NCI-H1930 (cell line): ENCODE measurements at places on chromosomes 6 and 20.

DNA sequence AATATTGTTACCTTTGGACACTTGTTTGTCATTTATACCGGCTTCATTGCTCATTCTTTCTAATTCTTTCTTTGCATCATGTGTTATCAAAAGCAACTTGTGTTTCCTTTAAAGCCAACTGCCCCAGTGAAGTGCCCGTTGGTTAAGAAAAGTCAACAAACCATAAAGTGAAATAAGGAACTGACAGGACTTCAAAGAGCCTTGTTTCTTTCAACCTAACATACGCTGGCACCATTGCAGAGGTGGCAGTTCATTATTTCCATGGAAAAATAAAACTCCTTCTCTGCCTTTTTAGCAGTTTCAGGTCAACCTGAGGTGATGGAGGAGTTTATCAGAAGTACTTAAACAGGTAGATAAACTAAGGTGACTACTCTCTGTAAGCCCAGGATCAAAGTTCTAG lies 28.8 kb downstream of the FERMT1 start:
- DNase-seq = no peak

DNA sequence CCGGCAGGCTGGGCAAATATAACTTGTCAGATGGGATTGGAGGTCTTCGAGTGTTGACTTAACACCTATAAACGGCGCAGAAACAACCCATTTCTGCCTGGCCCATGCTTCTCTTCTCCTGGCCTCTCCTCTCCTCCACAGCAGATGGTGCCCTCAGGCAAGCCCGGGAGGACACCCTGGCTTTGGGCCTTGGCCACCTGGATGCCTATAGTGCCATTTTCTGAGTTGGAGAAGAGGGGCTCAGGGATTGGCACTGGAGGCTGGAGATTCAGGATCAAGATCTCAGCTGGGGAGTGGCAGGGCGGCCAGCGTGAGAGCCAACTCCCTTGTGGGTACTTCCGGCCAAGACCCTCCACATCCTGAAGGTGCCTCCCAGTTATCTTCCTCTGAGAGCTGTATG lies 211.9 kb upstream of the PMEPA1 start:
- no peak for DNase-seq

GRCh38 chr6:4645713-4646360 lies 130.4 kb upstream of the CDYL start:
- DNase-seq = no peak

DNA sequence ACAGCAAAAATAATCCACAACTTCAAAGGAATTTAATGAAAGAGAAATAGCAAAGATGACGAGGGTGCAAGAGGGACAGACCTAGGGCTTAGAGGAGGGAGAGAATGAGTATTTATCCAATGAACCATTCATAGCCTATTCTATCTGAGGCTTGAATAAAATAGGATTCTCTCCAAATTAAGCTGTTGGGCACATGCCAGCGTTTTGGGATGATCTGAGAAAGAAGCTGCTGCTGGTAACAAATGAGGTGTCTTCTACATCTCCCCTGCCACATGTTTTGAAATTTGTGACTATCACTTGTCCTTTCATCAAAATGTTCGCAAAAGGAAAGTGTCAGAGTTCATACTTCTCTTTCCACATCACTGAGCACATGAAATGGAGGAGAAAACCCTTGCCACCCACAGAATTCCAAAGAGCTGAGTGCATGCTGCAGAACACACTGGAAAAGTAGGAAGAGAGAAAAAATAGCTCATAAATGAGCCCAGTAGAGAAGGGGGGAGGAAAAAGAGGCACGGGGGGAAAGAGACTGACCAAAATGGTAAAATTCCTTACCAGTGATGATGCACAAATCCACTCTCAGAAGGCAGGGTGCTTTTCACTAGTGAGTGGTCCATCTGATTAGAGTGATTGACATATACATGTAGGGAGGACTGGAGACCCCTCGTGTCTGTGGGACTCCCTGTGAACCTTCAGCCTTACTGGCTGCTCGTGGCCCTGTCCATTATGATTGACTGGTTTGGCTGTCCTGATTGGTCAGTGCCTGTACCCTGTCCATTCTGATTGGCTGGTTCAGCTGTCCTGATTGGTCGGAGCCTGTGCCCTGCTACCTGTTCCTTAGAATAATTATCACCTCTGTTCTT lies 180.5 kb downstream of the OGFRL1 start:
- no peak for DNase-seq

- DNase-seq = no peak
Measured at GRCh38 chr20:56861590-56861989, 232.5 kb downstream of the TFAP2C start.

- DNase-seq = no peak
Measured at GRCh38 chr6:25290306-25291060, 11.3 kb downstream of the CARMIL1 start.

GRCh38 chr6:32659856-32660595 lies 6.4 kb downstream of the HLA-DQB1 start:
- no peak for DNase-seq

DNA sequence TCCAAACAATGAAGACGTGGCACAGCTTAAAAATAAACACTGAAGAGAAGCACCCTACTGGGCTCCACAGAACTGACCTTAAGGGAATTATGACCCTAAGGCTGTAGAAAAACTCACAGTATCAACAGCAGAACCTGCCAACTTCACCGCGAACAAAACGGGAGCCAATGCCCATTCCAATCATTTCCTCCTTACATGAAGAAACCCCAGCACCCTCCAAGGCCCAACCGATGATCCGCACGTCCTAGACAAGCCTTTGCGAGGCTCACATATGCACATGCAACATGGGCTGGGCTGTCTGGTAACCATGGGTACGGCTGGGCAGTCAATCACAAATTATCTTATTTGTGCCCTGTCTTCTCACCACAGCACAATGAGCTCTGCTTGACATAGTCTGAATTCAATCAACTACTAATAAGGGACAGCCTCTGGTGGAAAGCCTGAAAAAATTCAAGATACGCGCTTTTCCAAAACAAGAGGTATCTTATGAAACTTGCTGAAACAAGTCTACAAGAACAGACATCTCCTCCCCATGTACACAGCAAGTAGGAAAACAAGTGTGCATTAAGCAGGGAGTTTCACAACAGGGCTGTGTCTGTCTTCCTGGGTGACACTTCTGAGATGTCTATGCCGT lies 1.7 kb downstream of the DIDO1 start:
- DNase-seq = no peak

DNA sequence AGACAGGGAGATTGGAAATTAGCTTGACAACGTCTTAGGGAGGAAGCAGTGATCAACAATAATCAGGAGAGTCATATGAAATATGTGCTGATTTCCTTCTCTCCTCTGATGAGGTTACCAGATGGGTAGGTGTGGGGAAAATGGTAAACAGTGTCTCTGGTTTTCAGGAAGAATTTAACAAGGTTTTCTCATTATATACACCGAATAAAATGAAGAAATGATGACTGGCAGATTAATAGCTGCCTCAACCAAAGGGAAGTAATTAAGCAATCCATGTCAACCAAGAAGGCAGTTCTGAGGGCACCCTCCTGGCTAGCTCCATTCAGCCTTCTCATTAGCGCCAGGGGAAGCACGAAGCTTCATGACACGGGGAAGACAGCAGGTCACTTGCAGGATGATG lies 12.7 kb upstream of the RAMACL start:
- no peak for DNase-seq

DNA sequence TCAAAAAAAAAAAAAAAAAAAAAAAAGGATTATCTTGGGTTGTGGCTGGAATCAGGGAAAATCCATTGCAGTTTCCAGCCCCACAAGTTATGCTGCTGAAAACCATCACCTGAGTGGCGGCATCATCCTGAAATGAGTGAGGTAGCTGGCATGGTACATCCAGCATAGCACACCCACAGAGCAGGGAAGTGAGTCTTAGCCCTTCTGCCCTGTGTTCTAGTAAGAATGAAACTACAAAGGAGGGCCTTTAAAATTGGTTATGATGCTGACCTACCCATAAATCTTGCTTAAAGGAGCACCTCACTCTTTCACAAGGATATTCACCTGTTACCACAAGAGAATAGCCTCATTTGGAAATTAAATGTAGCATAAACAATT lies 119.2 kb downstream of the NFATC2 start:
- no peak for DNase-seq

DNA sequence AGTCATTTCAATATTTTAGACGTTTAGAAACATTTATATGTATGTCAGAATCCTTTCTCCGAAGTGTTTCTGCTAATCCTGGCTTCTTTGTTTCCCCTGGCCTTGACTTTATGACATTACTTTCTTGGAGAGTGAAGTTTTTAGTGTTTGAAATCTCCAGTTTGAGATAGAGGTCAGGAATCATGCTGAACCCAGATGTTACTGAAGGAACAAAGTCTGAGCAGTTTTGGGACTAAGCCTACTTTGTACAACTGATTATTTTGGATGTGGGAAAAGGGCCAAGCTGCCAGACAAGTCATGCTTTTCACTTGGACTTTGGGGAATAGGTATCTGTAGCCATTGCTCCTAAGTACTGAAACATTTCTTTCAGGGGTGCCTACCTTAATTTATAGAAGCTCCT lies 2.3 kb downstream of the RNF144B start:
- no peak for DNase-seq

DNA sequence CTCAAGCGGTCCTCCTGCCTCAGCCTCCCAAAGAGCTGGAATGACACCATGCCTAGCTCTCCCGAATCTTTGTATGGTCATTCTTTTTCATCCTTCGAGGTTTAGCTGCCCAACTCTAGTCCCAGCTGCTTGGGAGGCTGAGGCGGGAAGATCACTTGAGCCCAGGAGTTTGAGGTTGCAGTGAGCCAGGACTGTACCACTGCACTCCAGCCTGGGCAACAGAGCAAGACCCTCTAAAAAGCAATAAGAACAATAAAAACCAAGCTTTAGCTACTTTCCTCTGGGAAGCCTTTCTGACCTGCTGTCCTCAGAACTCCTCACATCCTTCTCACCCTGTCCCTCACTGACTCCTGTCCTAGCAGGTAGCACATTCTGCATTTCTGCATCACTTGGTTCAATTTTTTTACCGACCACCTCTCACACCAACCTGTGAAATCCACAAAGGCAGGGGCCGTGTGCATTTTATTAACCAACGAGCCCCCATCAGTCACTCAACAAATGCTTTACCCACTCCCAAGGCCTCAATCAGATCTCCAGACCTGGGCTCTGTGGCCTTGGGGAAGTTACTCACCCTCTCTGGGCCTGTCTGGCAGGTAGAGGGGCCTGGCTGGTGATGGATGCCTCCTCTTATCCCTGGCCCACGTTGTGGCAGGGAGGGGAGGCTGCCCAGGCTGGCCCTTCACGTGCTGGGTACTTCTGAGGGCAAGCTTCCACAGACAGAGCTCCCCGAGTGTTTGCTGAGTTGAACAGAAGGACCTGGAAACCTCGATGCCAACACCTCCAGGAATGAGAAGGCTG lies 14.7 kb upstream of the SRC start:
- DNase-seq = no peak

DNA sequence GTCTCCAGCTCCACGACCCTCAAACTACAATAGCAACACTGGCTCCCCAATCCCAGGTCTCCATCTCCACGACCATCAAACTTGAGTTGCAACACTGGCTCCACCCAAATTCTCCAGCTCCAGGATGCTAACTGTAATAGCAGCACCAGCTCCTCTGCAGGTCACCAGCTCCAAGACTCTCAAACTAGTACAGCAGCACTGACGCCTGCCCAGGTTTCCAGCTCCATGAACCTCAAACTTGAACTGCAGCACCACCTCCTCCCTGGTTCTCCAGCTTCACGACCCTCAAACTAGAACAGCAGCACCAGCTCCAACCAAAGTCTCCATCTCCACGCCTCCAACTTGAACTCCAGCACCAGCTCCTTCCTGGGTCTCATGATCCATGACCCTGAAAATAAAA lies 353.8 kb downstream of the PREX1 start:
- DNase-seq = no peak

DNA sequence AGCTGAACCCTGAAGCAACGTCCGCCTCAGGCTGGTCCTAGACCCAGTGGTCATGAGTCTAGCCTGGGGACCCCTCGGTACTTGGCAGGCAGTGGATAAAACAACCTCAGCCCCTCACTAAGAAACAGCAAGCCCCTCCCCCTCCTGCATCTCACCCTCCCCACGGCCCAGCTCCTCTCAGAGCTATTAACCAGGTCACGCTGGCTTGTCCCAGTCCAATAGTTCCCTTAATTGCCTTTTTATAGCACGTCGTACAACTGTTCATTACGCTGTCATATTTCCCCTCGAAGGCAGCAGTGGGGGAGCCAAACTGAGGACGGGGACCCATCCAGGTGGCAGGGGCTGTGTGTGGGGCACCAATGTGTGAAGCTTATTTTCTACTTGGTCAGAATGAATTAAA lies 8.6 kb upstream of the SLC32A1 start:
- no peak for DNase-seq

- DNase-seq = no peak
Measured at GRCh38 chr6:143336446-143337152, 113.9 kb downstream of the ADAT2 start.

DNA sequence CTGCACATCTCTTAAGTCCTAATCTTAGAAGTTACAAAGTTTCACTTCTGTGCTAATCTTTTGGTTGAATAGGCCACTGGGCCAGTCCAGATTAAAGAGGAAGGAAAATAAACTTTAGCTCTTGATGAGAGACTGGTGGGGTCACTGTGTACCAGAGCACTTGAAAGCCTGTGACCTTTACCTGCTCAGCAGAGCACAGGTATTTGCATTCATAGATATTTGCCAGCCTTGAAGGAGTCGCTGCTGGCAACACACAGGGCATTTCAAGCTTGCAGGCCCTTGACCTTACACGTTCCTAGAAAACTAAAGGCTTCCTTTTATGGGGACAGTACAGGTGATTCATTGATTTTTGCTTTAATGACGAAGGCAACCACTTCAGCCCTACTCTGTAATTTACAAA lies 108.4 kb upstream of the SLC22A23 start:
- no peak for DNase-seq

DNA sequence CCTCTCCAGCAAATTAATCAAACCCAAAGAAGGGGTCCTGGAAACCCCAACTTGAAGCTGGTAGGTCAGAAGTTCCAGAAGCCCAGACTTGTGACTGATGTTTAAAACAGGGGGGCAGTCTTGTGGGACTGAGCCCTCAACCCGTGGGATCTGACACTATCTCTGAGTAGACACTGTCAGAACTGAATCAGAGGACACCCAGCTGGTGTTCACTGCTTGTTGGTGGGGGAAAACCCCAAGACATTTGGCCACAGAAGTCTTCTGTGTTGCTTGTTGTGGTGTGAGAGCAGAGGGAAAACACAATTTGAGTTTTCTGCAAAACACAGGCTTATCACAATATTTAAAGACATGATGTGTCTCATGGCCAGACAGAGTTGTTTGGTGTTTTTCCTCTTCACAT lies 29.9 kb downstream of the KIF13A start:
- DNase-seq = no peak

- DNase-seq = no peak
Measured at GRCh38 chr6:4185846-4186245, 50.5 kb upstream of the ECI2 start.
